NCI-H226 (cell line): ENCODE measurements at places on chromosomes 6 and 20.

DNA sequence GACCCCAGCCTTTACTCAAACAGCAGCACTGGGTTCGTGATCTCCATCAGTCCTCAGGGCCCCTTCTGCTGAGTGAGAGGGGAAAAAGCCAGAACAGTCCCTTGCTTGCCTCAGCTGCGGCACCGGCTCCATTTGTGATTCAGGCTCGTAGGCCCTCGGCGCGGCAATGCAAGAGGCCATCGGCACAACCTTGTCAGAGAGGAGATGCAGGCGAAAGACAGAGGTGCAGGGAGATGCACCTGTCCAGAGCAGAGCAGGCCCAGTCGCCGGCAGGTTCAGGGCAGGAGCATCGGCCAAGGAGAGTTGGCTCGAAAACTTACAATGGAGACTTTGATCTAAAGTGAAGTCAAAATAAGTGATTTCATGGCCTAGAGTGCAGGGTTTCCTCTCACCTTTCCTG is 171.6 kb downstream of the SMOC2 start:
- DNase-seq = no peak

DNA sequence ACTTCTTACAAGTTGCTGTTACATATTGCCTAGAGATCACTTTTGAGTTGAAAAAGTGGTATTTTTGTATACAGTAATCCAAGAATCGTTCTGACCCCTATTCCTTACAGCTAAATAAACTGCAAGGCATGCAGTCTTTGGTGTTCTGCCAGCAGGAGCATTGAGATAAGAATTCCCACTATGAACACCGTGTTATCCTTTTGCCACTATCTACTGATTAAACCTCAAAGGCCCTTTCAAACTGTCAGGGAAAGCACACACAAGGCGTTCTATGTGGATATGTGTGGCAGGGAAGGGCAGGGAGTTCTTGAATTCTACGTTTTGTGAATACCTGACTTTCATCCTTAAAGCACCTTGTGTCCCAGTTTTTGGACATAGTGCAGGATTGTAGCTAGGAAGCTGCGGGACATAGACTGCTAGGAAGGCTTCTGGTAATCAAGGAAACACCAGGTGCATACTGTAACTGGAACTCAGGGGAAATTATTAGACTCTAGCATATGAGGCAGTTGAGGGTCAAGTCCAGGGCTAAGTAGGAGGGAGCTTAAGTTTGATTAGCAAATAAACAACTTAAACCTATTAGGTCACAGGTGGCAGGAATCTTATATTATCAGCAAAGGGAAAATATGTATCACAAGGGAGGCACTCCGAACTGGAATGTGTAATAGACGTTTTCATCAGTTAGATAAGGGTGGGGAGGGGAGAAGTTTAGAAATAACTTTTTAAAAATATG is 506.6 kb downstream of the RNF144B start:
- DNase-seq = peak; percentile 14

DNA sequence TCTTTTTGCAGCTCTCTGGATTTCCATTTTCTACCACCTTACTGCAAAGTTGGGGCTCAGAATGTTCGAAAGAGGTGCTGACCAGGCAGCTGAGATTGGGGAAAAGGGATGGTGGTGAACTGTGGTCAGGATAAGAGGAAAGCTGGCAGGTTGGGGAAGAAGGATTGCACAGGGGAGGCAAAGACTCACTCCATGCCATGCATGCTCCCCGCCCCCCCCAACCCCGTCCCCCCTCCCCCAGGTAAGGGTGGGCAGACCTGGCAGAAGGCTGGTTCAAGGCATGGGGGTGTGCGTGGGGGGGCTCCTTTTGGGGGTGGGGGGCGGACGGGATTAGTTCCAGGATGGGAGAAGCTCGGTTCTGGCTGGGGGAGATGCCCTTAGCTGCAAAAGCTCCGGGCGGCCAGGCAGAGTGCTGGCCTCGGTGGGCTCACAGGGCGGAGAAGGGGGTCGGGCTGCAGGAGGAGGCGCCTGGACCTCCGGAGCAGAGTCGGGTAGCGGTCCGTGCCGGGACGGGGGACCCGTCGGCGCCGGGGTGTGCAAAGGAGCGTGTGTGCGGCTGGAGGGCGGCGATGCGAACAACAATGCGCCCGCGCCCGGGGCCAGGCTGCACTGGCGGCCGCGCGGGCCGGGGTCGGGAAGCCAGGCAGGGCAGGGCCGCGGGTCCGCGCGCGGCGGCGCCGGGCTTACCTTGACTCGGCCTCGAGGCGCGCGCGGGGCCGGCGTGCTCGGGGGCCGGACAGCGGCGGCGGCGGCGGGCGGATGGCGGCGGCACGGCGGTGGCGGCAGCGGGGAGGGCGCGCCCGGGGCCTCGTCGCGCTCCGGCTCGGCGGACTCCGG is 880 bp downstream of the ADNP start:
- DNase-seq = peak; percentile 4

DNA sequence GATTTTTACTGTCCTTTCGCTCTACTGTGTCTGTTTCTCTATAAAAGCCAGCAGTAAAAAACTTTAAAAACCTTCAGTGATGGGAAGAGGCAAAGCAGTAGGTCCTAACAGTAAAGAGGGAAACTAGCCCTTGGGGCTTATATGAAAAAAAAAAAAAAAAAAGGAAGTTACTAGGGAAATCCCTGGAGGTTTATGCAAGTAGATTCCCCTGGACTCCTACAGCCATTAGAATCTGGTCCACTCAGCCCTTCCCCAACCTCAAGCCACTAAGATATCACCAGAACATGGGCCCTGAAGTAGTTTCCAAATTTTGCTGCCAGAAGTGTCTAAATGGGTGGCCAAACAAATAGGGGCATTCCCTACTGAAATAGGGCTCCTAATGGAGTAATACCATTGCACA is 70.5 kb upstream of the HINT3 start:
- no peak for DNase-seq

GRCh38 chr20:61461461-61461860 is 209.4 kb downstream of the CDH4 start:
- DNase-seq = no peak

- DNase-seq = no peak
Observed at GRCh38 chr6:4185419-4185818, 50.0 kb upstream of the ECI2 start.

DNA sequence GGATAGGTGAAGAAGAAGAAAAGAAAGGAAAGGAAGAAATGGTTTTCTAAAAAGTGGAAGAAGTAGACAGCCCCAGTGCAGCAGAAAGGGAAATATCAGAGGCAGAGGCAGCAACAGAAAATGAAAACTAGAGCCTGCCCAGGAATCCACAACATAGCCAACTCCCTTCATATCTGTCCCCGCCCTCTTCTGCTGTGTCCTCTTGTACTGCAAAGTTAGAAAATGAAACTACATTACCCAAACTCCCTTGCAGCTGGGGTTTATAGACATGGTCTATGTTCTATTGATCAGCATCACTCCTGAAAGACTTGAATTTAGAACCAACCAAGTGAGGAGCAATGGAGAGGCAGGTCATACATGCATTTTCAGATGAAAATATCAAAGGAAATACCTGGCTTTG is 200.5 kb upstream of the PHACTR1 start:
- peak; percentile 24 for DNase-seq

DNA sequence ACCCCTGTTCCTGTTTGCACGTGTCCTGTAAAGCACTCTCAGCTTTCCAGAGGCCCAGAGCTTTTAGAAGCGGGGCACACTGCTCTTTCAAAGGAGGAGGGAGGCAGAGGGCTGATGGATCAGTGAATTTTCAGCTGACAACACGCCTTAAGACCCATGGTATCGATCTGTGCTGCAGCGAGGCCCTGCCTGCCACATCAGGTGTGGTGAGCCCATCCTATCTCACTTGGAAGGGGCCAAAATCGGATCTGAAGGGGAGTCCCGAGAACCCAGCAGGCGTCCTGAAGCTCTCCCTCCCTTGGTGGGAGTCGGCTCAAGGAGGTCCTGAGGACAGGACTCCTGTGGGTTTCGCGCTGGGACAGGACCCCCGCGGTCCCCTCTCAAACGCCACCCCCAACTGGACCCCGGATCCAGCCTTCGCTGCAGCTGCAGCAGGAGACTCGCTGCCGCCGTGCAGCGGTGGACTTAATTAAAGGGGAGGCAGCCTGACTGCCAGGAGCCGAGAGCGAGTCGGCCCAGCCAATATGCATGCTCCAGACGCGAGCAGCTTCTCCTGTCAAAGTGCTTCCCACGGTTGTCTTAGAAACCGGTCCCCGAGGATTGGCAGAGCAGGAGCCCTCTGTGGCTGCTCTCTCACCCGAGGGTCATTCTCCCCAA is 580.0 kb upstream of the ZNF337 start:
- no peak for DNase-seq
